ENCODE measurements at places on chromosomes 3 and 15.
A peak's percentile ranks its signal among the peaks of the same experiment; 100 is the strongest.

- DNase-seq: no peak
Measured at GRCh38 chr15:25236861-25237155, 202.0 kb downstream of the UBE3A start.

DNA sequence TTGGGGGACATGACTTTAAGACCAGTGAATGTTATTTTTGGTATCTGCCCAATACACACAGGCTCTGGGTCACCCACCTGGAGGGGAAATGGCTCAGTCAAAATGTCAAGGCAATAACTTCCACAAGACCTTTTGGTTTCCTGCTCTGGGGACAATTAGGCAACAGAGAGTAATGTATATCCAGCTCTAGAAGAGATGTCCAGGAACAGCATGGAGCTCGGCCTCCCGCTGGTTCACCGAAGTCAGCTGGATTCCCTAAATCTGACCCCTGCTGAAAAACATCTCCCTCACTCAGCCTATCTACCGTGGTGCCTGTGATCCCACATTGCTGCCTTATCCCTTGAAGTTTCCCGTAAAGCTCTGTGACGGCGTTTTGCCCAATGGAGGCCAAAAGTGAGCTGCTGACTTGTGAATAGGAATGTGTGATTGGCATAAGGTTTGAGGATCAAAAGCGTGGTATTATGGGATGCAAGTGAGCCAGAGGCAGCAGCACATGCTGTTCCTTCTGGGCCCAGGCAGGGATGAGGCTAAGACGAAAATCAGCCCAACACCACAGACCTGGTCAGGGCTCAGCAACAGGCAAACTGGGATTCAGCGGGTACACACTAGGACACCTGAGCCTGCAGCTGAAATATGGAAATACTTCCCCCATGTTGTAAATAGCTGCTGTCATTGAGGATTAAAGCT lies 47.2 kb upstream of the SLC6A11 start:
- no peak for DNase-seq

DNA sequence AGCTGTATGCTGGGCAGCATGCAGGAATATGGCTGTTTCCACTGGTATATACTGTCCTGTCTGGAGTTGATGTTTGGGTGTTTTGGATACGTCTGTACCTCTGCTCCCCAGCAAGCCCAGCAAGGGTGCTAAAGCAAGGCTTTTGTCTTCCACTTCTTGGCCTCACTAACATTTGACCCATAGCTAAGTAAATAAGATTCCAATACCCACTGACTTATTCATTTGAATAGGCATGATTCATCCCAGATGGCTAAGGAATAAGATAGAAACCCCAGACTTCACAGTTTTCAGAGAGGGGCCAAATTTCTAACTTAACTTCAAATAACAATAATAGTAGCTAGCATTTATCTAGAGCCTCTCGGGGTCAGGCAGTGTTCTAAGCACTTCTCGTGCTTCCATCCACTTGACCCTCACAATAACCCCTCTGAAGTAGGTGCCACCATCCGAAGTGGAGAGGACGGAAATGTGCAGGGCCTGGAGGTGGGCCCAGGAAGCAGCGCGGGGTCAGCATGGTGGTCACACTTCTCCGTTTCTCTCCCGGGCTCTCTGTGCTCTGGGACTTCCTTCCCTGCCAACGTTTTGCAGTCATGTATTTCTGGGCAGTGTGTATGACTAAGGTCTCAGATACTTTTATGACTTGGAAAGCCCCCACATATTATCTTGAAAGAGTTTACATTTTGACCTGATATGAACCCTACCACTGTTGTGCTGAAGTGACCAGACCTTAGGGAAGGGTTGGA lies 39.3 kb downstream of the LRRK1 start:
- peak; percentile 62 for DNase-seq

GRCh38 chr3:9944271-9944670 lies 7.9 kb downstream of the PRRT3 start:
- DNase-seq: no peak

DNA sequence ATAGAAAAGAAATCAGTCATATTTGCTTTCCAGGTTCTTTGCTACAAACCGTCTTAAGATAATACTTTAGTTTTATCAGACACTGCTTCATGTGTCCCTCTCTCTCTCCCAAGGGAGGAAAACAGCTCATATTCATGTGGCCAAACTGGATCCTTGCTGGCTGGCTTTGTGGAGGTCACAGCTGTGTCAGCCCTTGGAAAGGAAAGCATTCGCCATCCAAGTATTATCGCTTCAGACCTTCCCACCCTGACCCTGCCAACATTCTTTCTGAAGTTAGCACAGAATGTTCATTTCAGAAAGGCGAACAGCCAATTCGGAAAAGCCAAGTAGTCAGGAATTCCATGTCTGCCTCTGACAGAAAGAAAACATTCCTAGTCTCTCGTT lies 213.6 kb downstream of the FEZF2 start:
- no peak for DNase-seq

GRCh38 chr3:115715241-115715745 lies 92.0 kb downstream of the GAP43 start:
- no peak for DNase-seq

GRCh38 chr3:32371461-32372212 lies 20.0 kb upstream of the CMTM7 start:
- no peak for DNase-seq
